ENCODE measurements at places on chromosomes 3 and 15.

DNA sequence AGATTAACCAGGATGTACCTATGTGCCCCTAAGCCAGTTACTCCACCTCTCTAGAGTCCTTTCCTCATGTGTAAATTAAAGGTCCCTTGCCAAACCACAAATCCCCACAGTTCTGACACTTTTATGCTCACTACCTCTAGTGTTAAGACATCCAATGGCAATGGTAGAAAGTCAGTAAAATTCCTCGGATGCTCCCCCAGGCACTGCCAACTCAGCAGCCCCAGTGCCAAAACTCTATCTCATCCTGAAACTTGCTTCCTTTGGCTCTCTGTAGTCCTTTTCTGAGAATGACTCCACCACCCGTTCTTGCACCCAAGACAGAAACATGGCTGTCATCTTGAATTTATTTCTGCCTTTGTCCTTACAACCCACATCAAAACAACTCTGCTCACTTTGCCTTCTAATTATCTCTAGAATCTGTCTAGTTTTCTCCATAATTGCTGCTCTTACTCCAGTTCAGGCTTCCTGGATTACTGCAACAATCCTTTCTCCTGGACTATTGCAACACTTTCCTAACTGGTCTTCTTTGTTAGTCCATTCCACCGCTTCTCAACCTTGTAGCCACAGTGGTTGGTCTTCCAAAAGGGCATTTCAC lies 41.6 kb downstream of the MB21D2 start:
- DNase-seq: no peak

DNA sequence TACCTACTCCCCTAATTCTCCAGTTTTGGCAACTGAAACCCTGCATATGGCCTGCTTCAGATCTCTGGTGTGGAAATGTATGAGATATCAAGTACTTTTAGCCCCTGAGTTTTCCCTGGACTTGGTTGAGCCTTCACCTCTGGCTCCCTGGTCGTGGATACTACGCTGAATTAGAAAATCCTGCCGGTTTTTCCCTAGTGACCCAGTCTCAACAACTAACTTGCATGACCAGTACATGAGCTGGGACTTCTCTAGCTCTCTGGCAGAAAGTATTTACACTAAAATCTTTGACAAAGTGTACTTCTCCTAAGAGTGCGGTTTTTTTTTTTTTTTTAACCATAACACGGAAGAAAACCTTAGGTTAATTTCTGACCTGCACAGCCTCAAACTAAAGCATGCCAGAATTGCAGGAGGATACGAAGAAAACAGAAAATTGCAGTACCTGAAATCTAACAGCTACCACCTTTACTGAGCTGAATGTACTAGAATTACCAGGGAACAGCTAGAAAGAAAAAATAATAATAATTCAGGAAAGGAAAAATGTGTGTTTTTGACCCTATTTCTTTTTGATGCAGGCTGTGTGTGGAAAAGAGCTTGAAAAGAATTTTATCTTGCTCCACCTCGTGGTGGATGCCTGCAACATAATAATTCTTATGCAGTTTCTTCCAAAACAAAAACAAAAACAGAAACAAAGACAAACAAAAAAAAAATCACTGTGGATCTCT lies 165.6 kb downstream of the GMNC start:
- peak; percentile 65 for DNase-seq

GRCh38 chr3:194884649-194885315 lies 199.1 kb downstream of the FAM43A start:
- DNase-seq: peak; percentile 94

DNA sequence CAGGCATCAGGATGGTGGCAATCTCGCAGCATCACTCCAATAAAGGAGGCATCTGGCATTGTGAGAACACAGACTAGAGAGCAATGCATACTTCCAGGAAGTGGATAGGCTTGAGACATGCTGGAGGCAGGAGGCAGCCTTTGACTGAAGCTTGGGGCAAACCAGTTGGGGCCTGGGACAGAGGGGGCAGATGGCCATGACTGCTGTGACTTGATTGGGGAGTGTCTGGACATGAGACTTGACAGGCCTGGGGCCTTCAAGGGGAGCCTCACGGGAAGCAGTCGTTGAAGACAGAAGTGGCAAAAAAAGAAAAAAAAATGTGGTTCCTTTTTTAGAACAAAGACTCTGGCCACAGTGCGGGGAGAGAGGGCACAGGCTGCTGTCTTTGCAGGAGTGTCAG lies 44.7 kb upstream of the CHRNA7 start:
- DNase-seq: no peak

DNA sequence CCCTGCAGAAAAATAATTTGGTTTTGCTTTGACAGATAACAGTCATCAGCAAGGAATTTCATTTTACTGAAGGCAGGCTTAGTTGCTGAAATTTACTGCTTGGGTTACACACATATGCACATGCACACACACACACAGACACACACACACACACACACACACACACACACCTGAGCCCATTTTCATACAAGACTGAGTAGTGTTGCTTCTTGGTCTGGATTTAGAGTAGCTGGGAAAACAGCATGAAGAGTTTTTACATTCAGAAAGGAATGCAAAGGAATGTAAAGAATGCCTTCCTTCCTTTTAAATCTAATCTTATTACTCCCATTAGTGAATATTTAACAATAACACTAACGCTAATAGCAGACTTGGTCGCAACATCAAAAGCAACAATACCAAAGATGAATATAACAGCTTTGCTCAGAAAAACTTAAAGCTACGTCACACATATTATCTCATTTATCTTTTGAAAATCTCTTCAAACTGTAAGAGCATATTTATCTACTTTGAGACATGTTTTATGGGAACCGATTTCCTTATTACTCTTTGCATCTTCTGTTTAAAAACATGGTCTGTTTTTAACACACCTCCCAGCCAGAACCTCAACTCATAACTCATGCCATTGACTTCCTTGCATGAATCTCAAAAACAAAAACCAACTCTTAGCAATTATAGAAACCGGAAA lies 32.5 kb downstream of the RFTN1 start:
- peak; percentile 63 for DNase-seq

Measured in dermis blood vessel endothelial cell (primary cell).